NCI-H1436 treated with DMSO at 0.1 percent for 48 hours (cell line): ENCODE measurements at places on chromosomes 13 and 19.

DNA sequence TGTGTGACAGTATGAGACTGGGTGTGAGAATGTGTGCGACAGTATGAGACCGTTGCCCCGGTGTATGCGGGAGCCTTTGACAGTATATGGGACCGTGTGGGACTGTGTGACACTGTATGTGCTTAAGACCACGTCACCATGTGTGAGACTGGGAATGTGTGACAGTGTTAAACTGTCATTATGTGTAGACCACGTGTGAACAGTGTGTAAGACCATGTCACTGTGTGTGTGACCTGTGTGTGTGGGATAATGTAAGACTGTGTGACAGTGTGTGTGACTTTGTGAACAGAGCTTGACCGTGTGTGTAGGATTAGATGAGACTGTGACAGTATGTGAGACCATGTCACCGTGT lies 549 bp downstream of the ZNF583 start:
- DNase-seq = no peak

DNA sequence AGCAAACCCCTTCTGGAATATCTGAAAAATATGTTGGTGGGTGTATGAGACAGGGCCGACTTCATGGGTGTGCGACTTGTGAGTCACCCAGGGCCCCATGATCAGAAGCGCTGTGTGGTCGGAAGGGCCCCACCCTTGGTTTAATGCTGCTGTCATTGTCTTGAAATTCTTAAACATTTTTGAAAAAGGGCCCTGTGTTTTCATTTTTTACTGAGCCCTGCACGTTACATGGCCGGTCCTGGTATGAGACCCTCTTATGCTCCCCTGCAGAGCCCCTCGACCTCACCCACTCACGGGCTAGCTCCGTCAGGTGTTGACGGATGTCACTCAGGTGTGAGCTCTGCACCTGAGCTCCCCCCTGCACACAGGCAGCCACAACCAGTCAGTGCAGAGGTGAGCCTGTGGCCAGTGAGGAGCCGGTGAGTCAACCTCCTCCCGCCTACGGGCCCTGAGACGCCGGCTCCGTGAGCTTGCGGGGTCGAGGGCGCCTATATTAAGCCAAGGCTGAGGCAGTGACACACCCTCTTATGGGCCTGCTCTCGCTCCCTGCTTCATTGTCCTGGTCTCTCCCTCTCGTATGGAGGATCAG lies 27.7 kb downstream of the GADD45B start:
- no peak for DNase-seq

GRCh38 chr19:51784109-51784785 lies 10.7 kb upstream of the FPR3 start:
- DNase-seq = no peak

- no peak for DNase-seq
Observed at GRCh38 chr19:31254180-31254551, 95.1 kb downstream of the TSHZ3 start.

DNA sequence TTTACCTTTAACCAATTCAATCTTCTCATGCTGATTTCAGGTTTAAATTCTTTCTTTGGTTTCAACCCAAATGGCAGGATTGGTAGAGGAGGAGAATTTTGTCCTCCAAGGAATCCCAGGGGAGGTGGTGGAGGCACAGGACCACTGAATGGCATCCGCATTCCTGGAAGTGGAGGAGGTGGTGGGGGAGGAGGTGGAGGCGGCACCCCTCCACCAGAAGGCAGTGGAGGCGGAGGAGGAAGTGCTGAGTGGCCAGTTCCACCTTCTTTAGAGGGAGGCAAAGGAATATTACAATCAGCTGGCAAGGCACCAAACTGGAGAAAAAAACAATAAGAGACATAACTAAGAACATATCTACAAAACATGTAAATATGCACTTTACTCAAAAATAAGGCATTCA lies 192.9 kb downstream of the DIAPH3 start:
- DNase-seq = no peak

DNA sequence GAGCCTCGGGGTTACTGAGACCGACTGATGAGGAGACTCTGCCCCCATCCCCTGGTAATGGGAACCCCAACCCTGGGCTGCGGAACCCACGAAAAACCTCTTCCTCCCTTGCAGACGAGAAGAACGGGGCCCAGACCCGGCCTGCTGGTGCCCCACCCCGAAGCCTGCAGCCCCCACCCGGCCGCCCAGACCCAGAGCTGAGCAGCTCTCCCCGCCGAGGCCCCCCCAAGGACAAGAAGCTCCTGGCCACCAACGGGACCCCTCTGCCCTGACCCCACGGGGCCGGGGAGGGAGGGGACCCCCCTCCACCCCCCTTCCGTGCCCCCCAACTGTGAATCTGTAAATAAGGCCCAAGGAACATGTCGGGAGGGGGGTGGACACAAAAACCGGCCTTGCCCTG lies 13.3 kb downstream of the TMEM150B start:
- no peak for DNase-seq

GRCh38 chr19:16739546-16739945 lies 19.9 kb downstream of the NWD1 start:
- no peak for DNase-seq

GRCh38 chr19:46631481-46631880 lies 4.5 kb downstream of the GNG8 start:
- no peak for DNase-seq

DNA sequence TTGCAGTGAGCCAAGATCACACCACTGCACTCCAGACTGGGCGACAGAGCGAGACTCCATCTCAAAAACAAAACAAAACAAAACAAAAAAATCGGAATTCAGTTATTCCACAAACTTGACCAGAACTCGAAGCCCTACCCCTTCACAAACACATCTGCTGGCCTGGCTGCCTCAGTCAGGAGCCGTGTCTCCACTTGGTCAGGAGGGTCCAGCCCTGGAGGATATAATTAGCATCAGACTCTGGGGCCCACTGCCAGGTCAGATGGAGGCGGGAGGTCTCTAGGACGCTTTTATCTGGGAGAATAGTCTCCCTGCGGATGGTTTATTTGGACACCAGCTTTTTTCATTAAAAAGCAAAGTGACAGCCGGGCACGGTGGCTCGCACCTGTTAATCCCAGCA lies 8.0 kb downstream of the ELL start:
- no peak for DNase-seq

DNA sequence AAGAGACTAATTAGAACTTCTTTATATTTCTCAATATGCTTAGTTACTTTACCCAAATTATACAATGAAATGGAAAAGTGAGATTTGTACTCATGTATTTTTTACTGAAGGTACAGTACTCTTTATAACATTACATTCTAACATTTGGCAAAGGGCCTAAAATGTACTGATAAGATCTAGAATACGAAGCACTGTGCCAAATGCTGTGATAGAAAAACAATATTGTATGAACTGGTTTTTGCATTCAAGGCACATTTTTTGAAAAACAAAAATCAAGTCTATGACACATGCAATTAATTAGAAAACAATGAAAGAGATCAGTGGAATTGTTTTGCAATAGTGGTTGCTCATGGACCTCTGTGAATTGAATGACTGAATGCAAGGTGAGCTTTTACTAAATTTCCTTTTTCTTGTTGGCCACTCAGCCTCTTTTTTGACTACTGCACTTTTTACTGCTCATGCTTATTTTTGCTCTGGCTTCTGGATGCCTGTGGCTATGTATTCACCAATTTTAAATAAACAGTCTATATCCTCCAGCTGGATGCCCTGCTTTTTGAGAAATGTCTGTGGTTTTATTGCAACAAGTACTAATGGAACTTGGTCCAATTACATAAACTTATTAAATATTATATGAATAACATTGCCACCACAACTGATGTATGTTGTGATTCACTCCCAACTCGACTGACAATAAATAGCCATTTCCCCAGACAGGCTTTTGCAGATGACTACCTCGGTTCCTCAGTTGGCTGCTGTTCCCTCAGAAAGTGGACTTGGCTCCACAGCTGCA lies 41.4 kb upstream of the OBI1 start:
- DNase-seq = no peak

DNA sequence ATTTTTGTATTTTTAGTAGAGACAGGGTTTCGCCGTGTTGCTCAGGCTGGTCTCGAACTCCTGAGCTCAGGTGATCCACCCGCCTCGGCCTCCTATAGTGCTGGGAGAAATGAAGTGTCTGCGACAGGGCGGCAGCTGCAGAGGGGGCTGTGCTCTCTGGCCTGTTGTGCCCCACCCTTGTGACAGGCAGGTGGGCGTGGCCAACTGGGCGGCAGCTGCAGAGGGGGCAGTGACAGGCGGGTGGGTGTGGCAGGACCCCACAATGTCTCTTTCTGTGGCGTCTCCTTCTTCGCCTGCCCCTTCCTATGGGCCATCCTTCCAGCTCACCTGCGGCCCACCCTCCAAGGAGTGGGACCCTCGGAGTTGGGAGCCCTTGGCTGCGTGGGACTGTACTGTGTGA lies 11.8 kb downstream of the STK11 start:
- DNase-seq = no peak

- DNase-seq = no peak
Observed at GRCh38 chr13:110618167-110618566, 2.8 kb downstream of the NAXD start.

DNA sequence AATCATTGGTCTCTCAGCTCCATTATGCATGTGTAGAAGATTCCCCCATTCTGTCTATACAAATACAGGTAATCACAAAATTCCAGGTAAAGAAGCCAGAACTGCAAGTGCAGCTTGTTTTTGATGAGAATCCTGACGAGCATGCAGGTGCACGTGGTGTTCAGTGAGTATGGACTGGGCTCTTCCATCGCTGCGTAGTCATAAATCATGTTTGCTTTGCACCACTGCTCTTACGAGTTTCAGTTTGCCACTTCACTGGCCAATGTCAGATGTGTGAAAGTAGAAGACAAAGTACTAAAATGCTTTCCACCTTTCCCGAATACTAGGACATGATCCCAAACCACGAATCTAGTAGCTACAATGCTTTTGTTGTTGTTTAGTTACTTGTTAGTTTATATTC lies 390.7 kb downstream of the LIG4 start:
- DNase-seq = no peak

- no peak for DNase-seq
Observed at GRCh38 chr13:114009590-114010400, 35.9 kb upstream of the C13orf46 start.

DNA sequence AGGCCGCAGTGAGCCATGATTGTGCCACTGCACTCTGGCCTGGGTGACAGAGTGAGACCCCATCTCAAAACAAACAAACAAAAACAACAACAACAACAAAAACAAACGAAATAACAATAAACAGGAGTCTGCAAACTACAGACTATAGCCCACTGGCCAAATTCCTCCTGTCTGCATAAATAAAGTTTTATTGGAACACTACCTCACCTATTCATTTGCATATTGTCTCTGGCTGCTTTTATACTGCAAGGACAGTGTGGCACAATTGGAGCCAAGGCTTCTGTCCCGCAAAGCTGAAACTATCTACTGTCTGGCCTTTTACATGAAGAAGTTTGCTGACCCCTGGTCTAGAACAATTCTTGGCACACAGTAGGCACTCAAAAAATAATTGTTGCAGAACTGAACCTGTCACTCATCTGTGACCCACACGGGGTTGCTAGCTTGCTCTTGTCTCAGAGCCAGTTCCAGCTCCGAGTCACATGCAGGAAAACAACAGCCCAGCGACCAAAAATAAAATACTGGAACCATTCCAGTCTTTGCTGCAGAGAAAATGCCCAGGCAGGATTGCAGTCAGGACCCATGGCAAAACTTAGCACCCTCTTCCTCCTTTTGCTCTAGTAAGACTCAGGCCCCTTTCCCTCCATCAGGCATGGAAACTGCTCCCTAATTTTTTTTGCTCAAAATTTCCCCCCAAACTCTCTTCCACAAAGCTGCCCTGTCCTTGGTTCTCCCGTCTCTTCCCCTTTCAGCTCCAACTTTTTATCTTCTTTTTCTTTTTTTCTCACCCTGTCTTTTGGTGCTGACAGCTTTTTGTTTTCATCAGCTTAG lies 4.8 kb upstream of the MYH14 start:
- DNase-seq = no peak

DNA sequence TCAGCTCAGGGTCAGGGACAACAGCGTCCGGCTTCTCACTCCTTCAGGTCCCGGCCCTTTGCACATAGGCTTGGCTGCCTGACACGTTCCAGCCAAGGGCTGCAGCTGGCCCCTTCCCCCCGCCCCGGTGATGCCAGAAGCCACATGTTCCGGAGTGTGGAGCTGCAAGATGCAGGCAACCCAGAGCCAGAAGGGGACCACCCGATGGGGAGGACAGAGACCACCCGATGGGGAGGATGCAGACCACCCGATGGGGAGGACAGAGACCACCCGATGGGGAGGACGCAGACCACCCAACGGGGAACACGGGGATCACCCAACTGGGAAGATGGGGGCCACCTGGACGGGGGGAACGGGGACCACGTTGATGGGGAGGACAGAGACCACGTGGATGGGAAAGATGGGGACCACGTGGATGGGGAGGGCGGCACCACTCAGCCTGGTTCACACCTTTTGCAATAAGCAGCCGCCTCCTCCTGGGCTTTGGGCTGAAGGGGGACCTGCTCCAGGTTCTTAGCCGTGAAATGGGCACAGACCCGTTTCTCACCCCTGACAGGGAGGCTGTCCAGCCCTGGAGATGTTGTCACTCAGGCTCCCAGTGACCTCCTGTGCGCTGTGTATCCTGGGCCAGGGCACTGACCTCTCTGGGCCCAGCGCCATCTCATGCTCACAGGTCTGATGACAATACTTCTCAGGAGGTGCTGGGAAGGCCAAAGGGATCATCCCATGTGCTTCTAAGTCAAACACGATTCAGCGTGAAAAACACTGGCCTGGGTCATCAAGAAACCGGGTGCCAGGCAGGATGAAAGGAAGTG lies 34.5 kb downstream of the C13orf46 start:
- no peak for DNase-seq

DNA sequence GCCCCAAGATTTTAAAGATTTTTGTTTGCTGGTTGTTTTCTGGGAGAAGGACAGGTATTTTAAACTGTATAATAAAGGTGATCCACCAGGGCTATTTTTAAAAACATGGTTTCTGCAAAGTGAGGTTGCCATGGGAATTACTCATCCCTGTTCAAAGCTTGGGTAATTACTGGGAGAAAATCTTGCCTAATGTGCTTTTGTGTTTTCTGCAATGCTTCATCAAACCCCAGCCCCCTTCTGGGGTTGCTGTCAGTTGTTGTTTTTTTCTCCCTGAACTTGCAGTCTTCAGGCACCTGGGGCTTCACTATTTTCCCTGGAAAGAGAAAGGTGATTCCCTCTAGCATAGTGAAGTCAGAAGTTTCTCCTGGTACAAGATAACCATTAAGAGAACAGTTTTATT lies 277.2 kb downstream of the NALCN start:
- DNase-seq = no peak

- no peak for DNase-seq
Observed at GRCh38 chr19:36987091-36987490, 71.0 kb downstream of the ZNF568 start.

- DNase-seq = no peak
Observed at GRCh38 chr19:17404621-17405249, 695 bp downstream of the BST2 start.

- no peak for DNase-seq
Observed at GRCh38 chr13:33634546-33634982, 183.4 kb upstream of the RFC3 start.
